ENCODE measurements at places on chromosomes 7 and 10.

GRCh38 chr7:74365322-74366022 is 76.3 kb downstream of the CLIP2 start:
- DNase-seq, result peak; percentile 30

GRCh38 chr7:50805447-50806125 is 22.9 kb upstream of the GRB10 start:
- no peak for DNase-seq

- peak; percentile 5 for DNase-seq
Observed at GRCh38 chr10:23656735-23657134, 217.9 kb downstream of the OTUD1 start.

DNA sequence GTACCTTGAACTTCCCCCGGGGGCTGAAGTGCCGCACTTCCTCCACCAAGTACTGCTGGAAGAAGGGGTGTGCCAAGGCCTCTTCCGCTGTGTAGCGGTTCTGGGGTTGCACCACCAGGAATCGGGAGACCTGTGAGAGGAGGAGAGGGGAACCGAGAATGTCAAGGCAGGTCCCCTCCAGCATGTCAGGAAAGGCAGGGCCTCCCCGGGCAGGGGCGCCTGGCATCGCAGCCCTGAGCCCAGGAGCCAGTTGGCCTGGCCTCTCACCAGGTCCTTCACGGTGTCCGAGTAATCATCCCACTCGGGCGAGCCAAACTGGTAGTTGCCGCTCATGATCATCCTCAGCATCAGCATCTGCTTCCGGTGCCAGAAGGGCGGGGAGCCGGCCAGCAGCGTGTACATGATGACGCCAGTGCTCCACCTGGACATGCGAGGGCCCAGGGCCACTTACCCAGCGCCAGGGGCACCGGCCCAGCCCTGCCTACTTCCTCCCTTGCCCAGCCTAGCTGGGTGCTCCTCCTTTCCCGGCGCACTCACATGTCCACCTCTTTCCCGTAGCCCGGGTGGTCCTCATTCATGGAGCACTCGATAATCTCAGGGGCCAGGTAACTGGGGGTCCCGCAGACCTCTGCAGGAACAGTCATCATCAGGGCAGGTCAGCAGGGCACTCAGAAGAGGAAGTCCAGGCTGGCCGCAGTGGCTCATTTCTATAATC is 11.0 kb downstream of the PHKG1 start:
- DNase-seq, result no peak

- DNase-seq, result no peak
Observed at GRCh38 chr7:16745645-16746044, 7.9 kb upstream of the TSPAN13 start.

GRCh38 chr10:95547791-95548435 is 13.3 kb downstream of the SORBS1 start:
- no peak for DNase-seq

GRCh38 chr7:92259062-92259461 is 13.3 kb downstream of the ANKIB1 start:
- DNase-seq, result no peak

DNA sequence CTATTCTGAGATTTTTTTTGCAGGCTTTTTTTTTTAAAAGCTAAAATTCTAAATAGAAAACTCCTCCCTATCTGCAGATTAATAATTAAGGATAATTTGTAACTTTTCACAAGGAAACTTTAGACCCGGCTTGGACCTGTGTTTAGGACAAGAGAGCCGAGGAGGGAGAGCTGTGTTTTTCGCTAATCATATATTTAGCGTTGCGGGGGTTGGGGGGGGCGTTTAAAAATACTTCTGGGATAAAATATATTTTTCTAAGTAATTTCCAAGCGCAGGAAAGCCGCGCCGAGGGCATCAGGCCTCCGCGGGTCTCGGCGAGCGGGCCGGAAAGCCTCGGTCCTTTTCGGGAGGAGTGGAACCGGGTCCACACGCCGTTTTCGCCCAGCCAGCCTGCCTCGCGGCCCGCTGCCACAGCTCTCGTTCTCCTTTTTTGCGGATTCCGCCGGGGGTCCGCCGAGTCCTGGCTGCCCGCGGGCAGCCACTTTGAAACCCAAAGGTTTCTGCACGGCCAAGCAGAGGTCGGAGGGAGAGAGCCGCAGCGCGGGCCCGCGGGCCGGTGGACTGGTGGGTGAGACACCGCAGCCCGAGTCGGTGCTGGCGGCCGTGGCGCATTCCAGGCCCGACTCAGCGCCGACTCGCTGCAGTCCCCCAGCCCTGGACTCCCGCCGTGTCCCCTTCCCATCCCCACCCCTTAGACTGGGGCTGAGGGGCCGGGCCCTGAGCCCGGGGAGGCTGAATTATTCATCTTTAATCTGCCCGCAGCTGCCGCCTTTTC is 2.3 kb downstream of the PAX2 start:
- DNase-seq, result no peak

DNA sequence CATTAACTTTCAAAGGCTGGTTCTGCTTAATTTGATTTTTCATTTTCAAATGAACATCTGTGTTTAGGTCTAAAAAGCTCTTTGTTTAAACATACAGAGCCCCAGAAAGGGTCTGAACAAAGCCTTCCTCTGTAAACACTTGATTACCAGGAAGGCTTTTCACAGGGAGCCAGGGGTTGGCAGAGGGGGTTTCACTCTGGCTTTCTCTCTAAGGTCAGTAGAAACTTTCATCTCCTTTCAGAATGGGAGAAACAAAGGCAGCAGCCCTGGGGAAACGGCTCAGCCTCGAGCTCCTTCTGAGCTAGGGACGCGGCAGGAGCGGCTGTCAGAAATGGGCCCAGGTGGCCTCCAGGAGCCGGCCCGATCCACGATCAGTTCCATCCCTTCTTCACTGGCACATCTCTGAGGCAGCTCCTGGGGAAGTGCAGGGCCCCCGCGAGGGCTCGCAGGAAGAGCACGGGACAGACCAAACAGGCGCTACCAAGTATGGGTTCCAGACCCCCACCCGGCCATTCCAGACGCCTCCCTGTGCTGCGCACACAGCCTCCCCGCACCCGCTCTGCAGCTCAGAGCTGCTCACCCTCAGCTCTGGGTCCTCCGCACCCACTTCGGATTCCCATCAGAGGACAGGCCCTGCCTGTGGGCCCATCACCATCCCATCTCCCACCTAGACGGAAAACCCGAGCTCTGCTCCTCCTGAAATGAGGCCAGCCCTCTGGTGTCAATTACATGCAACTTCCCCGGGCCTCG is 124.1 kb downstream of the MAD1L1 start:
- DNase-seq, result no peak

- DNase-seq, result no peak
Observed at GRCh38 chr10:59252491-59252890, 76.0 kb downstream of the PHYHIPL start.

- DNase-seq, result peak; percentile 13
Observed at GRCh38 chr10:16779384-16779915, 37.8 kb downstream of the RSU1 start.

- DNase-seq, result no peak
Observed at GRCh38 chr10:5600908-5601307, 65.5 kb downstream of the ASB13 start.

DNA sequence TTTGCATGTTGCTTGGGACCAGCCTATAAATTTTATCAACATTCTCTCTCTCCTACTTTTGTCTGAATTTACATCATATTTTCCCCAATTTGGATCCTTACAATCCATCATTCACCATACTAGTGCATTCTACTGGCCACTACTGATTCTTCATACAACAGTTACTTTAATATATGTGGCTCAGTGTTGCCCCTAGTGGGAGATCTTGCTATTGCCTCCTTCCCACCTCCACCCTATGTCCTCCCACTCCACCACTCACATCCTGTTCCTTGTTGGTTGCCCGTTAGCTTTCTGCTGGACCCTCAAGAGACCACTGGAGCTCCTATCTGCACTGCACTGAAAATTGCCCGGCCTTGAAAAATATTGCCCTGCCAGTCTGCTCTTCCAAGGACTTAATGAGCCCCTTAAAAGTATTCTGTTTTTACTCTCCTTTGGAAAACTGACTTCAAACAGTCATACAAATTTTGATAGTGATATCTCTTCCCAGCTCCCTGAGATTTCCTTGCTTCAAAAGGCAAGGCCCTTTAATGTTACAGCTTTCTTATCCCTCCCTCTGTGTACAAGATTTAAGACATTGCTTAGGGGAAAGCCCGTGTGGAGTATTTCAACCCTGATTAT is 243.2 kb upstream of the TMEM229A start:
- peak; percentile 7 for DNase-seq

- DNase-seq, result no peak
Observed at GRCh38 chr7:37287131-37287855, 161.4 kb downstream of the ELMO1 start.

- DNase-seq, result no peak
Observed at GRCh38 chr7:108652886-108653285, 83.2 kb downstream of the DNAJB9 start.

DNA sequence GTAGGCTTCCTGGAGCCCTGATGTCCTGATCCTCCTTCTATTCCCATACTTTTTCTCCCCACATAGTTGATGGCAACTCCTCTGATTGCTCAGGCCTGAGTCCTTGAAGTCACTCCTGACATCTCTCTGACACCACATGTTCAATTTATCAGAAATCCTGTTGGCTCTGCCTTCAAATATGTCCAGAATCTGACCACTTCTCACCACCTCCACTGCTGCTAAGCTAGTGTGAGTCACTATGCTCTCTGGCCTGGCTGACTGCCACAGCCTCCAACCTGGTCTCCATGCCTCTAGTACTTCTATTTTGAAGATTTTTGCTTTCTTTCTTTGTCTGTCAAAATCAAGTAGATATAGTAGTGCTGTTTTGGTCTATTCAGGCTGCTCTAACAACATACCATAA is 53.0 kb downstream of the TMEM229A start:
- no peak for DNase-seq

DNA sequence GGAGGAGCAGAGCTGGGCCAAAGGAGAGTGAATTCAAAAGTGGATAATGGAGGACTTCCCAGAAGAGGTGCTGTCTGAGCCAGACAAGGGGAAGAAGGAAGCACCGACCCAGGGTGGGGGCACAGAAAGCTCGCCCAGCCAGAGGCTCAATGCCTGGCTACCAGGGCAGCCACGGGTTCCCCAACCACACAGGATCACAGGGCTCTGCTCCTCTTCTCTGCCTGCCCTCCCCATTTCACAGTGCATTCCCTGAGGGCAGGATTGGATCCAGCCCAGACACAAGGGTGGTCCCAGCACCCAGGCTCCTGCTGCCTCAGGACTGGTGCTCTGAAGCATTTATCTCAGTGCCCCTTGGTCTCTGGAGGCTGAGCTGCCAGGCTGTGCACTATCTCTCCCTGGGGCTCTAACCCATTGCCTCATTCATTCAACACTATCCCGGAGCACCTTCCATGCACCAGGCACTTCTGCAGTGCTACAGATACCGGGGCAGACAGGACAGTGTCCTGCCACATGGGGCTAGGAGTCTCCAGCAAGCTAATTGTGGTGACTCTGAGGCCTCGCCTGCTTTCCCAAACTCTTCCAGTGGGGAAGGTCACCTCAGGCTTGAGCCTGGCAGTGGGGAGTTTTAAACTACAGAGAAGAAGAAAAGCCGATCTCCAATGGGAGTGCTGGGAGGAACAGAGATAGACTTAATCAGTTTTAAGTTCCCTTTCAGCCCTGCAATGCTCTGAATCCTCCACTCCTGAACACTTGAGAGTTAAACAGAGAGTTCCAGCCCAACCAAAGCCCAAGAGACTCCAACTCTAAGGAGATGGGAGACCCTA is 201.8 kb upstream of the ZMIZ1 start:
- no peak for DNase-seq

GRCh38 chr10:72563327-72563932 is 62.4 kb downstream of the MICU1 start:
- DNase-seq, result no peak

- DNase-seq, result peak; percentile 13
Observed at GRCh38 chr7:115009139-115009538, 87.2 kb downstream of the MDFIC start.

- DNase-seq, result no peak
Observed at GRCh38 chr7:74481458-74482196, 27.9 kb downstream of the GTF2IRD1 start.

GRCh38 chr7:130182990-130183389 is 22.2 kb downstream of the TMEM209 start:
- DNase-seq, result no peak

DNA sequence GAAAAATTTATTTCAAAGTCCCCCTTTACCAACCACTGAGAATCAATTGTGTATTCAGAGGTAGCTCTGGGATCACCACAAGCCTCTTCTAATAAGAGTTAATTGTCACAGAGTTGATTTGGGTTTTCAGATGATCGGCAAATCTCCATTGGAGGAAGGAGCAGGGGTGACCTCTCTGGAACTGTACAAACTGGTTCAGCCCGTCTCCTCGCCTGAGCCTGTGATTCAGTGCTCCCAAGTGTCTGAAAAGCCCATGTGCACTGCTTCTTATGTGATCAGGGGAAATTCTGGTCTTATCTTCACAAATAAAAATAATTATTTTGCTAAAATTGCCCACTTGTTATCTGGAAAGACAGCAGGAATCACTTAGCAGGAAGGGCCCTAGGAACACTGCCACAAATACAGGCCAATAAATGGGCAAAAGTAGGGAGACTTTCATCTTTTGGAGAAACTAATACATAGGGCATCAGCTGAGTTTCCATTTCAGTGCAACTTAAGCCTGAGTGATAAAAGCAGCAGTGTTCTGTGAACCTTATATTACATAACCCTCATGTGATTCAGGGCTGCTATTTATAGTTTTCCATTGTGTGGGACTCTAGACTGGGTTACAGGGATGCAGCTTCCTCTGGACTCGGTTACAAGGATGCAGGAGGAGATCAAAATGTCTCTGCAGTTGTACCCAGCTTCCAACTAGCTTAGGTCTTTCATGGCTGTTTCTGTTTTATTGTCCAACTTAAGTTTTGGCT is 32.3 kb downstream of the CDK1 start:
- no peak for DNase-seq

GRCh38 chr10:92997620-92998019 is 63.0 kb upstream of the CYP26C1 start:
- no peak for DNase-seq

DNA sequence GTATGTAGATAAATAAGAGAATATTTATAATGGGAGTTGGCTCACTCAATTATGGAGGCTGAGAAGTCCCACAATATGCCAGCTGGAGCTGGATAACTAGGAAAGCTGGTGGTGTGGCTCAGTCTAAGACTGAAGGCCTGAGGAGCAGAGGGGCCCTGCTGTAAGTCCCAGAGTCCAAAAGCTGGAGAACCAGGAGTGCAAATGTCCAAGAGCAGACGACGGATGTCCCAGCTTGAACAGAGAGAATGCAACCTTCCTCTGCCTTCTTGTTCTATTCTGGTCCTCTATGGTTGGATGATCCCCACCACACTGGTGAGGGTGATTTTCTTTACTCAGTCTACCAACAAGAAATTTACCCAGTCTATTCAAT is 13.2 kb downstream of the IL2RA start:
- no peak for DNase-seq

DNA sequence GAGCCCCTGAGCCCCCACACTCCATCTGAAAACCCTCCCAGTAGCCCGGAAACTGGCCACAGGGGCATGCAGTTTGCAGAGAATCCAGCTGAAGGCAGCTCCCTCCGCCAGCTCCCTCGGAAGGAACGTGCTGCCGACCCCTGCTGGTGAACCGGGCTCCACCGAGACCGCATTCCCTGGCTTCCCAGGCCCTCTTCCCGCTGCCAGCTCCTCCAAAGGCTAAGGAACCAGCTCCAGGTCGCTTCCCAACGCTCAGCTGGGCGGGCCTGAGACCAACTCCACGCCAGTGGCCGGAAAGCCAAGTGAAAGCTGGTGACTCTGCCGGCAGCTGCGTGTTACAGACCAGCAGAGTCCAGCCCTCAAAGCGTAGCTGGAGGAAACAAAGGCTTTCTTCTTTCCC is 35.8 kb downstream of the GPER1 start:
- DNase-seq, result no peak
